MCF 10A (cell line): ENCODE measurements at places on chromosomes 12 and 14.

- DNase-seq = peak; percentile 72
Observed at GRCh38 chr14:67666750-67667449, 7.5 kb downstream of the VTI1B start.

GRCh38 chr14:85644211-85644610 lies 114.3 kb downstream of the FLRT2 start:
- DNase-seq = no peak

DNA sequence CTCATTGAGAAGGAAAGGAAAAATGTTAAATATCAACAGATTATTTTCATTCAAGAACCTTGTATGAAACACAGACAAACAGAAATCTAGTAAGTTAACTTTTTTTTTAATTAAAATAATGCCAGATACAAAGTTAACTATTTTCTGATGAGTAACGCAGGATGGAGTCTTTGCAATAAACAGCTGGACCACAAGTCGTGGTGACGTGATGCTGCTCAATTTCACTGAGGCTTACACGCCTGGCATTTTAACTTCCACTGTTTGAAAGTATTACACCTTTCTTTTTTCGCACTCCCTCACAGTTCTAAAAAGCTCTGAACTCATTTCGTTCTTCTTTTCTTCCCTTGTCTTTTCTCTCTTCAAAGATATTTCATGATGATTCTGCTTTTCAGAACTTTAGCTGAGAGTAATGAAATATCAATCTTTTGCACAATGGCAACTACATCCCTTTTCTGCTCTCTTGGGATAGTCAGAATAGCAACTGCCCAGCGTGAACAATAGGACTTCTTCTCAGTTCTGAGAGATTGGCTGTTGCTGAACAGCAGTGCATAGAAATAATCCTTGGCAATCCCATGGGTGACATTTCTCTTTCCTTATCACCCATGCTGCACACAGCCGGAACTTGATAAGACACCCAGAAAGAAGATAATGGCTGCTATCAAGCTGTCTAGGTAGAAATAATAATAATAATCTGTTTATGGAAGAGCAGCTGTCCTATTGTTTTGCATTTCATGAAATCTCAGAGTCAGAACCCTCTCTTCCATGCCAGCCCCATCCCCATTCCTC lies 160.5 kb downstream of the BTG1 start:
- no peak for DNase-seq

GRCh38 chr12:121248622-121249021 lies 38.7 kb downstream of the P2RX4 start:
- DNase-seq = no peak

- no peak for DNase-seq
Observed at GRCh38 chr14:69055999-69056788, 77.1 kb upstream of the ACTN1 start.

DNA sequence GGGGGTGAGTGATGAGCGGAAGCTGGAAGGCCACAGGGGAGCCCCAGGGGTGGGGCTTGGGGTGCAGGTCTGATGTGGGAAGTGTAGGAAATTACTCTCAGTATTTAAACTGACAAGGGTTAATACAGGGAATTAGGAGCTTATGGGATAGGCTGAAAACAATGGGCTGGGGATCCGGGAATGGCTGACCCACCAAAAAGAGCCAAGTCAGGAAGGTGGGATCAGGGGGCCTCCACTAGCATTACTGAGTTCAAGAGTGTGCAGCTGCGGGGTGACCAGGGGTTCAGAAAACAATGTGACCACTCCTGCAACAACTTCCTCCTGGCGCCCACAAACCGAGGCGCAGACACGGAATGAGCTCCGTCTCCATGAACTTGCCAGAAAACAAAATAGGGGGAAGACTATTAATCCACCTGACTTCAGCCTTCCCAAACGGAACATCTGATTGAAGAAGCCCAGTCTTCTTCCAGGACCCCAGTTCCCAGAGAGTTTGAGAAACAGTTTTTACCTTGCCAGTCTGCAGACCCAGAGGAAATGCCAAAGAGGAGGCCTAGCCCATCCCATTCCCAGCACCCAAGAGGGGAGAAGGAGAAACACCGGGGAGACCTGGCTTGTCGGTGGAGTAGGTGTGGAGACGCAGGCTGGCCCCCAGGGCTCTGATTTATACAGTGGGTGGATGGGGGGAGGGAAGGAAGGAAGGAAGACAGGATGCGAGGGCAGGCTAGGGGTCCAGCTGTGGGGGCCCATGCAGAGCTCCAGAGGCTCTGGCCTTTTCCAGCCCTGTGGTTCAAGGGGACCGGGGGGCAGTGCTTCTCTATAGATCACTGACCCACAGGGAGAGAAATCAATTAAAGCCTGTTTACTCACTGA lies 16.5 kb upstream of the YY1 start:
- DNase-seq = no peak

GRCh38 chr12:29611906-29612305 lies 114.4 kb upstream of the OVCH1 start:
- DNase-seq = peak; percentile 75

- DNase-seq = peak; percentile 45
Observed at GRCh38 chr14:100155049-100155621, 4.3 kb downstream of the DEGS2 start.

DNA sequence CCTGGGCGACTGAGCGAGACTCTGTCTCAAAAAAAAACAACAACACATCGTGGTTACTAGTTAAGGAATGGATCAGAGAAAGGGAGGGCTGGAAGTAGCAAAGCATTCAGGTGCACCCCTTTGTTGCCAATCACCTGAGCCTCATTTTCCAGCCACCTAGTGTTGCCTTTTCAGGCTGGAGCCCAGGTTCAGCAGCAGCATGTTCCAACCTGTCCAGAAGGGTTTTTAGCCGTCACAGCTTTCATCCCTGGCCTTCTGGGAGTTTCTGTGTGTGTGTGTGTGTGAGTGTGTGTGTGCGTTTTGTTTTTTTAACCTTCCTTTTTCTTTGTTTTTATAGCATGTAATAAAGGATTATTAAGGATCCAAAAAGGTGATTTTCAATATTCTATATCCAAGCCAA lies 121.1 kb upstream of the ATF1 start:
- DNase-seq = peak; percentile 87

DNA sequence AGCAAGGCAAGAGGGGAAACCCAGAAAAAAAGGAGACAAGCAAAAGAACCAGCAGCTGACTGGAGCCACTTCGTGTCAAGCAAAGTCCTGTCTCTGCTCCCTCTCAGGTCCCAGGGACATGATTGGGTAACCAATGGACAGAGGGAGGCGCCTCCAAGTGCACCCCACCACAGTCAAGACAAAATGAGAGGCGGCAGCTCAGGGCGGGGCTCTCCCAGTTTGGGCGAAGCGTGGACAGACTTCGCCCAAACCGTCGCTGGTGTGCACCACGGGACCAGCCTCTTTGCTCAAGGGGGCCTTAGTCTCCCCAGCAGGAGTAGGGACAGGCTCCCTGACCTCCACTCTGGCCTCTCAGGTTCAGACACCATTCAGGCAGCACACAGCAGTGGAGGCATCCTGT lies 1.5 kb upstream of the BEGAIN start:
- DNase-seq = no peak

GRCh38 chr12:104990950-104991349 lies 4.8 kb downstream of the NOPCHAP1 start:
- no peak for DNase-seq

DNA sequence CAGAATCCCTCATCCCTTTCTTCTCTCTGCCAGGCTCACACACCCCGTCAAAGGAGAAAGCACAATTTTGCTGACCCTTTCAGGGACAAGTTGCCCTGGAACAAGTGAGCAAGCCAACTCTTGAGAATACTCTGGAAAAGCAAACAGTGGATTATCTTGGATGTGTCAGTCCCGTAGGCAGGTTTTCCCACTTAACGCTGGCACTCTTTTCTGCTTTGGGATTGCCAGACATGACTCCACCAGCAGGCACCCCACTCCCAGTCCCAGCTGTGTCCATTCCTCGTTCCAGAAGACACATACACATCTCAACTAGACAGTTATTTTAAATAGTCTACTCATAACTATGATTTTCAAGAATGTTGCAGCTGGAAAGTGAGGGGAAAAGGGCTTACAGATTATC lies 145.5 kb upstream of the CDKN3 start:
- no peak for DNase-seq

GRCh38 chr12:88365403-88365802 lies 214.9 kb downstream of the KITLG start:
- DNase-seq = no peak

DNA sequence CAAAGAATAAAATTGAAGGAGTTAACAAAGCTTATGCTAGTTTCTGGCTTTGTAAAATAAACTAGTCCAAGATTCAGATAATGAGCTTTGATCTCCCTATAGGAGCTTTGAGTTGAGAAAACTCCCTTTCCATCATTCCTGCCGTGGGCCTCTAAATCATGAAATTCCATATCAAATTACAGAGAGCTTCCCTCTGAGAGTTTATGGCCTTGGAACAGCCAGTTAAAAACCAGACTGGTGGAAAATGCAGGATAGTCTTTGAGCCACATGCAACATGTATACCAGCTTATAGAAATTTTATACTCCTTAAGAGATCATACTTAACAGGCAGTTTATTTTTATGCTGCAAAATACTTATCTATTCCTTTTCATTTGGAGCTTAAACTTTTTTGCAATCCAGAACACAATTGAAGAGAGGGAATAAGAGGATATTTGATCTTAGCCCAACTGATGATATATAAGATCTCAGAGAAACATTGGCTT lies 175.8 kb upstream of the ATP2B1 start:
- no peak for DNase-seq

- DNase-seq = no peak
Observed at GRCh38 chr14:74942608-74943007, 12.8 kb downstream of the PGF start.

- DNase-seq = no peak
Observed at GRCh38 chr12:96770219-96771102, 136.6 kb upstream of the NEDD1 start.

DNA sequence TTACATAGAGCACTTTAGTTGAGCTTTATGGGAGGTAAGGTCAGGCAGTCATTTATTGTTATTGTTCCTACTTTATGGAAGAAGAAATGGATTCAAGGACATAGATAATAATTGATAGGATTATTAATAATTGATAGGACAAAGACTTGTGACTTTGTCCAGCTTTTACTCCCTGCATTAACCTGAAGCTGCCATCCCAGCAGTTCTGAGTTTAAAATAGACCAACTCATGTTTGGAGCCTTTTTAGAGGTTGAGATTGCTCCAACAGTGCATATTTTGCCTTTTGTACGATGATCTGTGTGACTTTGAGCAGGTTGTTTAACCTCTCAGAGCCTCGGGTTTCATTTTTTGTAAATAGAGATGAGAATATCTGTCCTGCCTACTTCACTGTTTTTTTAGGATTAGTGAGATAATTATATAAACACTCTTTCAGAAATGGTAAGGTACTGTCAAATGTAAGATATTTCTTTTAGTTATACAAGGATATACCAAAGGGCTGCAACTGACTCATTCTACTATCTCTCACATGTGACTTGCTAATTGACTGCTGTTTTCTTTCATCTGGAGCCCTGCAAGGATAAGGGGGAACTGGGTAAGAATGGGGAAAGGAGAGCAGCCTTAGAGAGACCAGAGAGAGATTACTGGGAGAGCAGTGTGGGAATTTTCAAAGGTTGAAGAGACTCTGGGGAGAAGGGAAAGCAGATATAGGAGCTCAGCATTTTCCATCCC lies 15.3 kb downstream of the WDR20 start:
- DNase-seq = no peak

DNA sequence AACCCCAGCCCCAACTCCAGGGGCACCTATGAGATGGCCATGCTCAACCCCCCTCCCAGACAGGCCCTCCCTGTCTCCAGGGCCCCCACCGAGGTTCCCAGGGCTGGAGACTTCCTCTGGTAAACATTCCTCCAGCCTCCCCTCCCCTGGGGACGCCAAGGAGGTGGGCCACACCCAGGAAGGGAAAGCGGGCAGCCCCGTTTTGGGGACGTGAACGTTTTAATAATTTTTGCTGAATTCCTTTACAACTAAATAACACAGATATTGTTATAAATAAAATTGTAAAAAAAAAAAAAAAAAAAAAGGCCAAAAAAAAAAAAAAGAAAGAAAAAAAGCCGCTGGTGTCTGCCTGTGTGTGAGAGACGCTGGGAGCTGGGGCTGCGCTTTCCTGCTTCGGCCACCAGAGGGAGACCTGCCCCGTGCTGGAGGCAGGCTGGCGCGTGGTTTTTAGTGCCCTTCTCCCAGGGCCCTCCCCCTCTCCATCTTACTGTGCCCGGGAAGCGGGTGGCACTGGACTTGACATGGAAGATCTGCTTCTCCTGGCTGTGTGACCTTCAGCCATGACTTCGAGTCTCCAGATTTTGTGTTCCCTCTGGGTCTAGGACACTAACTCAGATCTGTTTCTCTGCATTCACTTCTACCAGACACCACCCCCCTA lies 3.4 kb upstream of the NXPH4 start:
- peak; percentile 82 for DNase-seq

DNA sequence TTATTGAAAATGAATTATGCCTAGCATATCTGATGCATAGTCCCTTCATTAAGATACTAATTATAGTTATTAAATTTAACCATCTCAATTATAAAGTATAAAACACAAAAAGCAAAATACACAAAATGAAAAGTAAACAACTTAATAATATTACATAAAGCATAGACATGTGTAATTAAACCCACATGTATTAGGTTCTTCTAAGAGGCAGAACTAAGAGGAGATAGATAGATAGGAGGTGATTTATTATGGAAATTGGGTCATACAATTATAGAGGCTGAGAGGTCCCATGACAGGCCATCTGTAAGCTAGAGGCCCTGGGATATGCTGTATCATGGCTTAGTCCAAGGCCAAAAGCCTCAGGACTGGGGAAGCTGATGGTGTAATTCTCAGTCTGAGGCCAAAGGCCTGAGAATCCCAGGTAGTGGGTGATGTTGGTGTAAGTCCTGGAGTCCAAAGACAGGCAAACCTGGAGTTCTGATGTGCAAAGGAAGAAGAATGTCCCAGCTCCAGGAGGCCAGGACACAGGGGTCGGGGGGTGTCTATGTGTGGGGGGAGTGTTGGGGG lies 953.3 kb downstream of the TRHDE start:
- DNase-seq = no peak

DNA sequence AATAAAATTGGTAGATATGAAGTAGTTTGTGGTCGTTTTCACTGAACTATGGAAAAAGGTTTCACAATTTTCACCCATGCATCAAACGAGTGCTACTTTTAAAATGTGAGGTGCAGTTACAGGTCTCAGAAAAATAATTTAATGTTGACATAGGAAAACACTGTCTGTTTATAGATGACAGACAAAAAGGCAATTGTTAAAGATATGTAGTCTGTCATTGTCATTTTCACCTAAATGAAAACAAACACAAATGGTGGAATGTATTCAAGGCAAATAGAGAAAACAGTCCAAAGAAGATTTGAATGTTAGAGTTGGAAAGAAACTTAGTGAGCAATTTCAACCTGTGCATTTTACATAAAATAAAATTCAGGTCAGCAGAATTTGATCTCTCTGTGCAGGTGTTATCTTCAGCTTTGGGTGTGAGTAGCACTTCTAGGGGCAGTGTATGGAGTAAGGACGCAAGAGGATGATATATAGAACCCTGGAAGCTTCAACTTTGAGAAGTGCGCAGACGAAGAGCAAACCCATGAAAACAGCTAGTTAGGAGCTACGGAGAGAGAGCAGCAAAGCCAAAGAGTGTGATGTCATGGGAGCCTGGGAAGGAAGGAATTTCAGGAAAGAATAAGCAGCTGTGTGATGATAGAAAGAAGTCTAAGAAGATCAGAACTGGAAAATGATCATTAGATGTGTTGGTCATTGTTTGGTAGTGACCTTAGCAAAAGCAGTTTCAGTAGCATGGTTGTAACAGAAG lies 6.2 kb downstream of the RERG start:
- DNase-seq = no peak
